ENCODE measurements at places on chromosomes 5 and 9. TPM values are rescaled to one million over a fixed set of nuclear protein-coding genes. Genes with fewer than 3 reads are reported as not detected.

DNA sequence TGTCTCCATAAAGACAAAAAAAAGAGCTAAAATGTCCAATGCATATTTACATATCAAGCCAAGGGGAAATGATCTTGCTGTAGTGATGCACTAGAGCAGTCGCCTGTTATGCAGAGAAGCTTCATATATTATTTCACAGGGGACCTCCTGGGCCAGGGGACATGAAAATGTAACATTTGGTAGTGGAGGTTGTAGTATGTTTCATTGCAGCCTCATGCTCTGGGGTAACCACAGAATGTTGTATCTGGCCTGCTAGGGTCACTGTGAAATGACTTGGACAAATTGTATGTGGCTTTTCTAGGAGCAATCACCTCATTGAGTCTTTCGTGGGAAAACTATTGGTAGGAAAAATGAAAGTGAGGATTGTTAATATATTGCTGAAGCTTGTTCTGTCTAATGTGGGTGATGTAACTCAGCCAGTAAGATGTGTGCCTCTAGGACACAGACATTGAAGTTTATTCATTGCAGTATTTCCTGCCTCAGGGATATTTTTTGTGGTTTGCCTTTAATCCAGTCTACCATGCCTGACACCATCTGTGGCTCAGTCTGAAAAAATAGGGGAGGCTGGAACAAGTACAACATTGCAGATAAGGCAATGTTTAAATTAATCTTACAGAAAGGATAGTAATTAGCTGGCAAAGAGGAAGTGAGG lies 430.8 kb upstream of the TNC start:
- DNase-seq: no peak

DNA sequence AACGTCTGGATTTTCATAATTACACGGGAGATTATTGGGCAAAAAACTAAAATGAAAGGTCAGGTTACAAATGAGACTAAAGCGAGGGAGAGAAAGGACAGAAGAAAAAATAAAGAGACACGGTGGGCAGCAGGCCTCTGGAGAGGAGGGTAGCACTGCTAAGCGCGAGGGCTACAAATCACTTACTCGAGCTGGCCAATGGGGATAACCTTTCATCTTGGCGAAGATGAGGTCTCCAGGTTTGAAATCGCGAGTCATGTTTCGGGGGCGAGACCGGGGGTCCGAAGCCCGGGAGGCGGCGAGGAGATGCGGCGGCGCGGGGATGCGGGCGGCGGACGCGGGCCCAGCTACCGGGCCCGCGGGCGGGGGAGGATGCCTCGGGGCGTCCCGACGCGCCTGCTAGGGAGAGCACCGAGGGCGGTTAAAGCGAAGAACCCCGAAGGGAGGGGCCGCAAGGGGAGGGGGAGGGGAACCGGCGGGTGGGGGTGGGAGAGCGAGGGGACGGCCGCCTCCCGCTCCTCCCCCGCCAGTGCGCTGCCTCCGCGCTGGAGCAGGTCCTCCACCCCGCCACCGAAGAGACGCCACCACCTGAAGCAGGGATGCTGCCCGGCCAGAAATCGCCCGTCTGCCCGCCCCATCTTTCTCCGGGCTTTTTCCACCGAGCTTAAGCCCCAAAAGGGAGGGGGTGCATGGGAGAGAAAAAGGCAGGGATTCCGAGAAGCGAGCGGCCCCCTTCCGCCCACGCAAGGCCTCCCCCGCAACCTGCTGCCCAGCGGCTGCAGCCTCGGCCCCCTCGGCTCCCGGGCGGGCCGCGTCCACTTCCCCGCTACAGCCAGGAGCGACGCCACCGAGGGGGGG lies 610 bp downstream of the PSIP1 start:
- DNase-seq: peak; percentile 76

DNA sequence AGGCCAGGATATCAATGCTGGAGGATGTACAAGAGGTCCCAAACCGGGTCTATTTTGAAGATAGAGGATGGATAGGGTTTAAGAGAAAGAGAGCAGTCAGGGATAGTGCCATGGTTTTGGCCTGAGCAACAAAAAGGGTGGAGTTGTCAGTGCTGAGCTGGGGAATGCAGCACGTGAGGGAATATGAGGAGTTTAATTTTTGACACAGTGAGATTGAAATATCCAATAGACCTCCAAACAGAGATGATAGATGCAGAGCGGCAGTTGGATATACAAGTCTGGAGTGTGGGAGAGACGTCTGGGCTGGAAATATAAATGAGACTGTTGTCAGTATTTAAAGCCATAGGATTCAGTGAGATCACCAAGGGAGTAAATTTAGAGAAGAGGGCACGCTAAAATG lies 136.7 kb upstream of the EFNA5 start:
- no peak for DNase-seq

GRCh38 chr5:167389537-167389936 lies 901.9 kb upstream of the WWC1 start:
- no peak for DNase-seq

The IGFBPL1 gene
- total RNA-seq: 78.5 TPM

DNA sequence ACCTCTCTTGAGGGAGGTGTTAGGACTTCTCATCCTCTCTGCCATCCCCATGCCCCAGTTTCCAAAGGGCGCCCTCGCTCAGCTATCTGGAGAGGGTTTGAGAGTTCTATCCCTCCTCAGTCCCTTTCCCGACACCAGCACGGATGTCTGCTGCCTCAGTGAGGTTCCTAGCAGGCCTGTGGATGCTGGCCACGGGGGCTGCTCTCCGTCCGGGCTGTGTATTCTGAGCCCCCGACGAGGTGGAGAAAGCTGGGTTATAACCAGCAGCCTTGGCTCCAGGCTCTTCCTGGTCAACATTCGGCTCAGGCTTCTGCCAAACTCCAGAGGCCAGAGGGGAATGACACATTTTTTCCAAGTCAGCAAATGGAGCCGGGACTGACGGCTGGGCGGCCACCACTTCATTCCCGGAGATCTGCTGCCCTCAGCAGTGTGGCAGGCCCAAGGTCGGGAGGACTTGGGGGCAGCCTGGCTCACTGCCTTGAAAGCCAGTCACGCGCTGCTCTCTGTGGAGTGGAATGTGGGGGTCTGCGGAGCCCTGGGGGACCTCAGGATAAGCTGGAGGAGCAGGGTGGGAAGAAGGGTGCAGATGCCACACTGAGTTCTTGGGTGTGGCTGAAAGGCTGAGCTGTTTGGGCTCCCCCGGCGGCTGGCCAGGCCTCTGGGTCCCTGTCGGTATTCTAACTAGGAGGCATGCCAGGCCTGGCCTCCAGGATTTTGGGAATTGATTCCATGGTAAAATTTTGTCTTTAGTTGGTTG lies 27.4 kb downstream of the PTPA start:
- DNase-seq: no peak

DNA sequence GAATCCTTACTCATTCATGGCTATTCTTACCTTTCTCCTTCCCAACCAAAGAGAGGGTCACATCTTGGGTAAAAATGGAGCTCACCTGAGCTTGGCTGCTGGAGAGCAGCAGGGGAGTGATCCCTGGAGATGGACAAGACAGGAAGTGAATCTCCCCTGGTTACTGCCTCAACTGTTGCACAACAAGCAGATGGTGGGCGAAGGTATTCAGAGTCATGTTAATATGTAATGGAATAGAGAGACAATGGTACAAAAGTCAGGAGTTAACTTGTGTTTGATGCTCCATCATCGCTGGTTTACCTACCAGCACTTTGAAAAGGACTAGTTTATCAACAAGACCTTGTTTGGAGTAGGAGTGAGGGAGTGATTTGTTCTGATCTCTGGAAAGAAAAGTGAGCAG lies 13.0 kb upstream of the PLPP1 start:
- no peak for DNase-seq

The FBXO10 gene
- 11.5 TPM for total RNA-seq

The KCNMB1 gene
- 0.17 TPM for total RNA-seq

DNA sequence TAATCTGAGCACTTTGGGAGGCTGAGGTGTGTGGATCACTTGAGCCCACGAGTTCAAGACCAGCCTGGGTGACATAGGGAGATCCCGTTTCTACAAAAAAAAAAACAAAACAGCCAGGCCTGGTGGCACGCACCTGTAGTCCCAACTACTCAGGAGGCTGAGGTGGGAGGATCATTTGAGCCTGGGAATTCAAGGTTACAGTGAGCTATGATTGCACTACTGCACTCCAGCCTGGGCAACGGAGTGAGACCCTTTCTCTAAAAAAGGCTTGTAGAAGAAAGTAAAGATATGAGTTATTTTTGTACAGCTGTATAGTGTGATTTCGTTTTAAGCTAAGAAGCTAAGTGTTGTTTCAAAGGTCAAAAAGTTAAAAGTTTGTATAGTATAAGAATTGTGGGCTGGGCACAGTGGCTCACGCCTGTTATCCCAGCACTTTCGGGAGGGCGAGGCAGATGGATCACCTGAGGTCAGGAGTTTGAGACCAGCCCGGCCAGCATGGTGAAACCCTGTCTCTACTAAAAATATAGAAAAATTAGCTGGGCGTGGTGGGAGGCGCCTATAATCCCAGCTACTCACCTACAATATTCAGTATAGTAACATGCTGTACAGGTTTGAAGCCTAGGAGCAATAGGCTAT lies 18.8 kb downstream of the UBE2R2 start:
- no peak for DNase-seq

DNA sequence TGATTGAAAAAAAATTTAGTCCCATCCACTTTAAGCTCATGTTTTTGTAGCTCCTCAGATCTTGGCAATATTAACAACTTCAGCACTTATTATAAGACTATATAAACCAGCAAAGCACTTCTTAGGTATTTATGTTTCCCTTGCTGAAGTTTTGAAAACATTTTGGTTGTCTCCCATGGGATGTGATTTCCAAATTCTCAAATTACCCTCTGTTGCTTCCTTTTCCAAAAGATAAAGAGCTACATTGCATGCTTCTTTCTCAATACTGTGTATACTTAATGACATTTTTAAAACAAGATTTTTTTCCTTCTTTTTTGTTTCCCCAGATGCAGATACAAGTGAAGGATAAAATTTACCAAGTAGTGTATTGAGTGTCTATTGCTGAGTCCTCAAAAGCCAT lies 567.1 kb downstream of the CSNK1G3 start:
- no peak for DNase-seq

- no peak for DNase-seq
Observed at GRCh38 chr9:131119600-131119999, 5.8 kb upstream of the NUP214 start.

DNA sequence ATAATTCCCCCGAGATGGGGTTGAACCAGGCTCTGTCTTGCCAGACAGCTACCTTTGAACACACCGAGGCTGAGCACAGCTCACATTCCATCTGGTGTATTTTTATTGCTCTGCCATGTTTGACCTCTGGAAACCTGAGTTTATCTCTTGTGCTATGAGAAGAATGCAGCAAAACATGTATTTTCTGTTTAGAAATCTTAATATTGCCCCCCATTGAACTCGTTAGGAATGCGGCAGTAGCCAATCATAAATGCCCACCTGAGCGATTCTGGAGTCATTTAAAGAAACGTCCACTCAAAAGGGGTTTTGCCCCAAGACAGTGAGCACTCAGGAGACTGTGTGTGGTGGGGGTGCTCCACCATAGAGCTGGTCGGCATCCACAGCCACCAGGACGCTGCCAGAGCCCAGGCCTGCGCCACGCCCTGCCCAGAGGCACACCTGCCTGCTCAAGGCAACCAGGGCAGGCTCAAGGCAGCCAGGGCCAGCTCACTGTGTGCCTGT lies 26.9 kb downstream of the FGD3 start:
- DNase-seq: no peak

DNA sequence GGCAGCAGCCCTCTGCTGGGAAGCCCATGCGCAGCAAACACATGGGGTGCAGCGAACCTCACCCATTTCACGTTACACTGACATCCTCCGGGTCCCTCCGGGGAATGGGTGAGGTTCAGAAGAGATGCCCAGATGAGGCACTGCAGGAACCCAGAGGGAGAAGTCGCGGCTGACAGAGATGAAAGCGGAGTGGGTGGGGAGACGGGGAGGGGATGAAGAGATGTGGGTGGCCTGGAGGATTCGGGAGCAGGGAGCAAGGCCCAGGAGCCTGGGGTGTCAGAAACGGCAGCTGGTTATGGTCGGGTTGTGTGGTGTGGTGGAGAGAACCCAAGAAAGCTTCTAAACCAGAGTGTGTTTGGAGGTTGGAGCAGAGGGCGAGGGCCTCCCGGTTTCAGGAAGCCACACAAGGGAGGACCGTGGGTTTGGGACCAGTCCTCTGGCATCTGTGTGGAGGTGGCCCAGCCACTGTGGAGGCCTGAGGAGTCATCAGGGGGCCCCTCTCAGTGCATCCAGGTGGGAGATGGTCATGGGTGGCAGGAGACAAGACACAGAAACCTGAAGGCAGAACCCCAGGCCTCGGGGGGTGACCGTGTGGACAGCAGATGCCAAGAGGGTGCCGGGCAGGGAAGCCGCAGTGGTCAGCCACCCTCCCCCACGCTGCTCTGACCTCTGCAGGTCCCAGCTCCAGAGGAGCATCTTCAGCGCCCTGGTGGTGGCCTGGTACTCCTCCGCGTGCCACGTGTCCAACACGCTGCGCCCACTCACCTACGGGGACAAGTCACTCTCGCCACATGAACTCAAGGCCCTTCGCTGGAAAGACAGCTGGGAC lies 8.6 kb downstream of the UCK1 start:
- no peak for DNase-seq

The BARHL1 gene
- not detected for total RNA-seq
